ENCODE measurements at places on chromosomes 6 and 20.
A peak's percentile ranks its signal among the peaks of the same experiment; 100 is the strongest.

GRCh38 chr20:13638162-13638495 is 603 bp downstream of the TASP1 start:
- no peak for DNase-seq

- no peak for DNase-seq
These were observed 36.7 kb upstream of the STX16 start for GRCh38 chr20:58614366-58614765.

- DNase-seq: peak; percentile 40
These were observed 722 bp downstream of the ISM1 start for GRCh38 chr20:13221673-13222318.

GRCh38 chr20:64044484-64045247 is 4.8 kb downstream of the SOX18 start:
- DNase-seq: no peak

DNA sequence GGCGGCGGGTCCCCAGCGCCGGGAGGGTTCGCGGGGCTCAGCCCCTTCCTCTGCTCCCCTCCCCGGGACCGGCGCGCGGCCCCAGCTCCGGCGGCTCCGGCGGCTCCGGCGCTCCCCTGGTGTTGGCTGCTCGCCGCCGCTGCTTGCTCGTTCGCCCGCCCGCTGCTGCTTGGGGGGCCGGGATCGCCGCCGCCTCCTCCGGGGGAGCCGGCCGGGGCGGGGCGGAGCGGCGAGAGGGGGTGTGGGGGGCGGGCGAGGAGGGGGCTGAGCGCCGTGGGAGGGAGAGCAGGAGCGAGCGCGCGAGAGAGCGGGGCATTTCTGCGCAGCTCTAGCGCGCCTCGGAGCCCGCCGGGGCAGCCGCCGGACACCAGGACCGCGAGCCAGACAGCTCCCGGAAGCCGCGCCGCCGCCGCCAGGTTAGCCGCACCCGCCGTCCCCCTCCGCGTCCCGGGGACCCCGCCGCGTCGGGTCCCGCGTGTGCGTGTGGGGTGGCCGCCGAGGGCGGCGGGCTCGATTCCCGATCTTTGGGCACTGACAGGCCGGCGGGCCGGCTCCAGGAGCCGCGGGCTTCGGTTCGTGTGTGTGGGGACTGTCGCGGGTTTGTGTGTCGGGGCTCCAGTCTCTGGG is 62.0 kb upstream of the EPB41L1 start:
- no peak for DNase-seq

GRCh38 chr20:52824494-52825216 is 147.5 kb upstream of the TSHZ2 start:
- no peak for DNase-seq

DNA sequence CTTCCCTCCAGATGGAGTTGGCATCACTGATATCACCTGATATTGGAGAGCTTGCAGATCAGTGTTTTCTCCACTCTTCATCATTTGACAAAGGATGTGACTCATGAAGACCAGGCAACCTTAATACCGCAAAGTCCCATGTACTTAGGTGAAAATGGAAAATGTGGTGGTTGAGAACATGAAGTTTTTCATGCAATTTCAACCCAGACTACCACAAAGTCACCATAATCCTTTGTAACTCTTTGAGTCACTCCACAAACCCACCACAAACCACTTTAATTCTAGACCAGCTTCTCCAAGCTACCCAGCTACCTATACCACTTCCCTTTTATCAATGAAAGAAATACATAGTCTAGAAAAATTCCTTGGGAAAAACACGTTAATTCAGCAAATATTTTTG is 7.1 kb downstream of the NHLRC1 start:
- DNase-seq: no peak

GRCh38 chr6:47478233-47479139 is 897 bp downstream of the CD2AP start:
- DNase-seq: peak; percentile 25

GRCh38 chr6:35049156-35049735 is 91.9 kb downstream of the TCP11 start:
- no peak for DNase-seq

DNA sequence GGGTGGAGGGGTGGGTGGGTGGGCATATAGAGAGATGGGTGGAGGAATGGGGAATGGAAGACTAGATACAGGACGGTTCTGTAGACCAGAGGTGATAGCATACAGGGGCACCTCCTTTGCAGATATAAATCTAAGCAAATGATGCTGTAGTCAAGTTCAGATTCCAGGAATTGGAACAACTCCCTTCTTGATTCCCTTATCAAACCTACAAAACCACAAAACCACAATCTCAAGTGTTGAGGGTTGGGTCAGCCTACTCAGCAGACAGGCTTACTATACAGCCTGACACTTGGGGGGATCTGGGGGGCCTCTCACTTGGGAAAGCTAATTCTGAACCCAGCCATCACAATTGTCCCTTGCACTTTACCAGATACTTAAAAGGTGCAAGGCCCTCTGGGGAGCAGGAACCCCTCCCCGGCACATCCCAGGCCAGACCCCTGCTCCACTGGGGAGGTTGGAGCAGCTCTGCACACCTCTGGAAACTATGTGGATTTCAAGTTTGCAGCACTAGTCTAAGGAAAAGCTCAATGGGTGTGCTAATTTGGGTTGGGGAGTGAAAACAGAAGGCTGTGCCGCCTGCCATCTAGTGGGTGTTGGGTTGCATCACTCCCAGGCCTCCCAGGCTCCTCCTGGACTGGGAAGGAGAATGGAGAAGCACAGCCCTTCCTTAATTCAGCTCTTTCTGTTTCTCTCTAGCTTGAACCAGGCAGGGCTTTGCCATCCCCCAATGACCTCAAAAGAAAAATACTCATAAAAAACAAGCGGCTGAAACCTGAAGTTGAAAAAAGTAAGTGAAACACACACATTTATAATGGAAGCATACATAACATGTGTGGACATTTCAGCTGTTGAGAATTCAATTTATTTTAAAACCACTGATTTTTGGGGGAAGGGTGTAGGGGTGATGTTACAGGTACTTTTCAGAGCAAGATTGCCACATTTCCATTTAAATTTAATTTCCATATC is 121.2 kb upstream of the LAMP5 start:
- no peak for DNase-seq

DNA sequence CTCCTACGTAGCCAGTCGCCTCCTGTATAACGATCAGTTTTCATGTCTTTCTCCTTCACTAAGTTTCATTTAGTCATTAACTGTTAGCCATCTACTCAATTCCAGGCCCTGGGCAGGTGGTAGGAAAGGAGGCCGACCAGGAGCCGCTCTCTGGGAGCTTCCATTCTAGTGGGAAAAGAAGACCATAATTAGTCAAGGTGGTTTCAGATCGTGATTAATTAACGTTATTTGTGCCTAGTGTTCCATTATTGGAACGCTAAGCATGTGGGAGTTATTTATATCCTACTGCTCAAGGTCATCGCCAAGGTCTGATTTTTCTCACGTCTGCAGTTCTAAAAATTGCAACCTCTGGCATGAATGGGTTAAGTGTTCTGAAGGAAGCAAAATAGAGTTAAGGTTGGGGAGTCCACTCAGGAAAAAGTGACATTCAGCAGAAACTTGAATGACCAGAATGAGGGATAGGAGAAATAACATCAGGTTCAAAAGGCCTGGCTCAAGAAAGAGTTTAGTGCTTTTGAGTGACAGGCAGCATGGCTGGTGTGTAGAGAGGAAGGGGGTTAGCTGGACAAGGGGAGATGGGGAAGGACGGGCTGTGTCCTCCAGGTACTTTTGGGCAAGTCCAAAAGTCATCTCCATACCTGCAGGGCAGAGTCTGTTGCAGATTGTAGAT is 812 bp downstream of the SLC9A8 start:
- DNase-seq: no peak

GRCh38 chr6:25639653-25640052 is 12.4 kb upstream of the SCGN start:
- no peak for DNase-seq

GRCh38 chr6:75331151-75331550 is 46.6 kb upstream of the TMEM30A start:
- DNase-seq: no peak

GRCh38 chr6:105099371-105099770 is 80.4 kb downstream of the POPDC3 start:
- DNase-seq: no peak

GRCh38 chr20:9493803-9494202 is 20.6 kb upstream of the LAMP5 start:
- DNase-seq: no peak

DNA sequence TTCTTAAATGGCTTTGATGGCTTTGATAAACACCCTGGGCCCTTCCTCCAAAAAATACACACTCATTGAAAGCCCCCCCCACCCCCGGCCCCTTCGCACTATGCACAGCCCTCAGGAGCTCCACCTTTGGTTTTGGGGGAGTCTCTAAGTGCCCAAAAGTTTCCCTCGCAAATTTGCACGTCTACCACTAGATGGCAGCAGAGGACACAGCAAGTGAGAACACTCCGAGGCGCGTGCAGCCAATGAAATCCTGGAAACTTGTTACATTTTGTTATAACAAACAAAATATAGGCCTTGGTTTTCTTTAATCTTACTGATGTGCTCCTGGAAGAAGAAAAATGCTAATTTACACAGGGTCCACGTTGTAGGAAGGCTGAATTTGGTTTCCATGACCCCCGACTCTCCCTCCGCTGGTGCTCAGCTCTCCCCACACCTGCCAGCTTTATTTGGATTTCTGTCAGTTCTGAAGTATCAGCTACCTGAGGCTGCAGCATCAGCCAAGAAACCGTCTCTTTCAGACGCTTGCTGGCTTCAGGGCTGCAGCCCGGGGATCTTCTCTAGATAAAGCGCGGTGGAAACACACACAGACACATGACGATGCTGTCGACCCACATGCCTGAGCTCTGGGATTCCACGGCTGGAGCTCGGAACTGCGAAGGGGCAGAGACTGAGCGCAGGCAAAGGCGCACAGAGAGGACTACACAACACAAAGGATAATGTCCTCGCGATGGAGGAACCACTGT is 148.3 kb upstream of the RPS6KA2 start:
- DNase-seq: no peak

- DNase-seq: no peak
These were observed 12.2 kb downstream of the NFKBIL1 start for GRCh38 chr6:31559606-31559957.

DNA sequence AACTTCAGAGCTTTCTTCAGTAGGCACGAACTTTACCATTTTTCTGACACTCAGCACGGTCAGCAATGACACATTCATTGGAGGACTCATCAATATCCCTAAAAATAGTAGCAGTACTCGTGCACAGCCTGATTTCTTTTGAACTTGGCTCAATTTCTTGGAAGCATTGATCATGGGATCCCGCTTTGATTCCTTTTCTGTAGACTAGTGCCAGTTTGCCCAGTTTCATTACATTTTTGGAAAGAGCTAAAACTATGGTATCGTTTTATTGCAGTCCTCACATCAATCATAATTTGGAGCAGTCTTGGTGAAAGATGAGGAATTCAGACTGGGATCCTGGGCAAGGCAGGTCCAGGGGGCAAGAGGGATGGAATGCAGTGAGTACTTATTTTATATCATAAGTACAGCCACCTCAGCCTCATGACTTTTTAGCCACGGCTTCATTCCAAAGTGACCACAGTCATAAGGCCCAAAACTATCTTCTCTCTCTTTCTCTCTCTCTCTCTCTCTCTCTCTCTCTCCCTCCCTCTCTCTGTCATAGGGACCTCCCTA is 170.9 kb upstream of the AKAP12 start:
- DNase-seq: no peak

DNA sequence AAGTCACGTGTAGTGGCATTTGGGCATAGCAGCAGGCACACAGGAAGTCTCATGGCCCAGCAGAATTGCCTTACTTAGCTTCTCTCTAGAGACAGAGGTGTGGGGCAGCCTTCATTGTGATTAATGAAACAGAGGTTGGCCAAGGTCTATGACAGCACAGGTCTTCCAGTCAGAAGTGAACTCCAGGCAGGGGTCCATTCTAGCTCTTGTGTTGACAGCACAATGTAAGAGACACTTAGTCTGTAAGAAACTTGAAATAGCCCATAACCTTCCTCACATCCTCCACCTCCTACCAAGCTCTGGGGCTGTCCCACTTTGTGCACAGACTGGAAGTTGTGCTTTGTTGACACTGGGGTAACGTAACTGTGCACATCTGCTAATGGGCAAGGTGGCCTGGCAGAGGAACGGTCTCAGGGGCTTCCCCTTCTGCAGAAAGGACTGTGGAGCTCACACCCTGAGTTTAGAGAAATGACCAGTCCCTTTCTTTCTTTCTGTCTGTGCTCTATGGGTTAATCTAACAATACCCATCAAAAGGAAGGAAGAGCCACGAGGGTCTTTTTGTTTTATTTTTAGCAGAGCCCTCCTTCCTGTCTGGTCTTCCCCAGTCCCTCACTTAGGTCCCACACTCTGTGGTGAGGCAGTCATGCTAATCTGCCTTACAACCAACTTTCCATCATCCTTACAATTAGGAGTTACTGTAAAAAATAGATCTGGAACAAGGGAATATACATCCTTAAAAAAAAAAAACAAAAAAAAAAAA is 35.6 kb upstream of the TAGAP start:
- DNase-seq: no peak
